ENCODE measurements at places on chromosomes 7 and 10. TPM values are rescaled to one million over a fixed set of nuclear protein-coding genes. Genes with fewer than 3 reads are reported as not detected.

DNA sequence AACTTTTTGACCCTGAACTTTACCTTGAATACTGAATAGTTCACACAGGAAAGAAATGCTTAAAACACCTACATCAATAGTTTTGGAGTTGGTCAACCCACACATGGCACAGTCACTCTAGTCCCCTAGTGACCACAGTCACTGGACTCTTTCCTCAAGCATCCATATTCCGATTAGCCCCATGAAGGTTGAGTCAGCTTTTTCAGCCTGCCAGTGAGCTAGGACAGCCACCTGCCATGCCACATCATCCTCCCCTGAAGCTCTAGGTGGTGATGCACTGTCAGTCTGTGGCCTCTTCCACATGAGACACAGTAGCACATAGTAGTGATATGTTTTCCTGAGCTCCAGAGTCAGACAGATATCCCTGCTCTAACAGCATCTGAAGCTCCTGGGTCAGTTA is 537.2 kb downstream of the XPNPEP1 start:
- DNase-seq, result no peak
- H3K4me3 ChIP-seq, result no peak overlapping the region
- no peaks in the 10 kb centered on the region for H3K27me3 ChIP-seq
- no peak overlapping the region for H3K27ac ChIP-seq

- H3K4me3 ChIP-seq, result no peak overlapping the region
- no peaks in the 10 kb centered on the region for H3K27me3 ChIP-seq
- no peaks in the 10 kb centered on the region for H3K36me3 ChIP-seq
- no peak for DNase-seq
- H3K27ac ChIP-seq, result no peak overlapping the region
These were observed 110.7 kb downstream of the RNF32 start for GRCh38 chr7:156751319-156751718.

The CAV2 gene
- total RNA-seq, result 11.8 TPM

DNA sequence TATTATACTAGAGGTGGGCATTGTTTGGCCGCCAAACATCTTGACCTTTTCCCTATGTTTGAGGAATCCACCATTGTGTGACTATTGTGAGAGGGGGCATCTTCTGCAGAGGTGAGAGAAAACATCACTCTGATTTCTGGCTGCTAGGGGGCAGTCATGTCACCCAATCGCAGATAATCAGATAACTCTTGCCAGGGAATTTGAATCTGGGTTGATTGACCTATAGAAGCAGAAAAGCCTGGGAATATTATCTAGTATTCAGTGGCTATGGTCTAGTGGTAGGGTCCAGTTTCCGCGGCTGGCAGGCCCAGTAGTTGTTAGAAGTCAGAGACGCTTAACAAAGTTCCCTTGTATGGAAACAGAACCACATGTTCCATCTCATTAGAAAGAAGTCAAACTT is 808.5 kb downstream of the PHTF2 start:
- no peaks in the 10 kb centered on the region for H3K36me3 ChIP-seq
- no peak for DNase-seq
- H3K27ac ChIP-seq, result no peak overlapping the region
- H3K4me3 ChIP-seq, result no peak overlapping the region

The UNCX gene
- total RNA-seq, result not detected

The TAS2R41 gene
- not detected for total RNA-seq

GRCh38 chr7:68203251-68203650 is 1206.6 kb downstream of the TYW1 start:
- no peak overlapping the region for H3K27ac ChIP-seq
- no peak overlapping the region for H3K4me3 ChIP-seq
- no peaks in the 10 kb centered on the region for H3K36me3 ChIP-seq
- DNase-seq, result no peak
- H3K27me3 ChIP-seq, result no peaks in the 10 kb centered on the region

The MTERF1 gene
- 17.3 TPM for total RNA-seq

DNA sequence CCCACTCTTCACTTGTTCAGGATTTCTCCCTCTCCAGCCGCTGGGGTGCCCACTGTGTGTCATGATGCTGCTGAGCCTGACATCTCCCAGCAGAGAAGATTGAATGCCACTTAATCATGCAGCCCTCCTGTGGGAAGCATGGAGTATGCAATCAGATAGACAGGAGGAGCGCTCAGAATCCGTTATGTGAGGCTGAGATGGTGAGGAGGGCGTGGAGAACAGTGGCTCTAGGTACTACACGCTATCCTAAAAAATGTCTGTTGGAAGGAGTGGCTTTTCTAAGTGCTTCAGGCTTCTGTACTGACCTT is 334.3 kb downstream of the LRMDA start:
- H3K4me3 ChIP-seq, result no peak overlapping the region
- no peak for DNase-seq
- no peaks in the 10 kb centered on the region for H3K27me3 ChIP-seq
